Osteoblast (primary cell): ENCODE measurements at places on chromosomes 16 and 17. TPM values are rescaled to one million over a fixed set of nuclear protein-coding genes. Genes with fewer than 3 reads are reported as not detected.

DNA sequence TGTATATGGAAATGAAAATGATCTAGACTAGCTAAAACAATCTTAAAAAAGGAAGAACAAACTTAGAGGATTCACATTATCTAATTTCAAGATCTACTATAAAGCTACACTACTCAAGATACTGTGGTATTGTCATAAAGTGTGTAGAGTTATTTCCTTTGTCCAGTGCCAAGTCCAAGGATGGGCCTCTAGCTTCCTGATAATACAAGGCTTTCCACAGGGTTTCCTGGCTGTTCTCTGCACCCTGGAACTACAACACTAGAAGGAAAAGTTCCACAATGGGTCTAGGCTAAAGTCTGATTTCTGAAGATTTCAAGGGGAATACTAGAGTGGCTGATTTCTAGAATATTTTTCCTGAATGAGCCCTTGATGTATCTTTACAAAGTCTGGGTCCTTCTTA, 34.2 kb downstream of the TBC1D3B start:
- H3K4me3 ChIP-seq: no peak overlapping the region
- H3K36me3 ChIP-seq: no peaks in the 10 kb centered on the region
- no peaks in the 10 kb centered on the region for H3K27me3 ChIP-seq
- H3K4me1 ChIP-seq: no peaks in the 10 kb centered on the region
- H3K27ac ChIP-seq: no peak overlapping the region
- DNase-seq: no peak

The P2RX1 gene
- total RNA-seq: under 0.01 TPM in 1 of 2 replicates, not detected in the other

The SPECC1 gene
- 155 and 165 TPM in 2 replicates for total RNA-seq

The ZNF205 gene
- 17.4 and 17.7 TPM in 2 replicates for total RNA-seq

The PPL gene
- 24.2 and 27.1 TPM in 2 replicates for total RNA-seq

The KRTAP3-2 gene
- total RNA-seq: not detected in 2 replicates

DNA sequence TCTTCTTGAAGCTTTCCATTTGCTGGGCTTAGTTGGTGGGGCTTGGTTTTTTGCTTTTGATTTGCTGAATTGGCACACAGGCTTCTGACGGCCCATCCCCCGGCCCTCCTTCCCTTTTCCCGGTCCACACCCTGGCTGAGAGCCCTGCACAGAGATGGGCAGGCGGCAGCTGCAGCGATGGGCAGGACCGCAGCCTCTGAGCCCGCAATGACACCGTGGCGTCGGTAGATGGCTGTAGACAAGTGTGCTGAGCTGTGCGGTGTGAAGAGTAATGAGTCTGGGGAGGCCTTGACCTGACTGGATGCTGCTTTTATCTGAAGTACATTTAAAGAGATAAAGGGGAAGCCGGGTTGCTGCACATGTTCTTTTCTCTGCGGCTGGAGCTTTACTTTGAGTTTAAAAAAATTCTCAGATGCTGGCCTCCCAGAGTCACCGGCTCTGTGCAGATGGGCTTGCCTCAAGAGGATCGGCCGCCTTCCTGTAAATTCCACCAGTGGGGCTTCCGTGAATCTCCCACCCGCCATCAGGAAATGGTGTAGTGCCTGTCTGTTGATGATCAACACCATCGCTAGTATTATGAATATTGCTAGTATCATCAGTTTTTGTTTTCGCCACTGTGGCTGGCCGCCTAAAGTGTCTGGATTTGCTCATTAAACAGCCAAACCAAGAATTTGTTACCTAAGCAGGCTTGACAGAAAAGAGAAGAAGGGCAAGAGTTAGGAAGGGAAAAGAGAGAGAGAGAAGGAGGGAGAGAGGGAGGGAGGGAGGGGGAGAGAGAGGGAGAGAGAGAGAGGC, 245.6 kb upstream of the RBFOX1 start:
- H3K4me3 ChIP-seq: no peak overlapping the region
- H3K27ac ChIP-seq: no peak overlapping the region
- no peak for DNase-seq
- no peaks in the 10 kb centered on the region for H3K4me1 ChIP-seq
- H3K36me3 ChIP-seq: no peaks in the 10 kb centered on the region
- no peaks in the 10 kb centered on the region for H3K27me3 ChIP-seq

The SGF29 gene
- total RNA-seq: 9.4 and 13.4 TPM in 2 replicates

DNA sequence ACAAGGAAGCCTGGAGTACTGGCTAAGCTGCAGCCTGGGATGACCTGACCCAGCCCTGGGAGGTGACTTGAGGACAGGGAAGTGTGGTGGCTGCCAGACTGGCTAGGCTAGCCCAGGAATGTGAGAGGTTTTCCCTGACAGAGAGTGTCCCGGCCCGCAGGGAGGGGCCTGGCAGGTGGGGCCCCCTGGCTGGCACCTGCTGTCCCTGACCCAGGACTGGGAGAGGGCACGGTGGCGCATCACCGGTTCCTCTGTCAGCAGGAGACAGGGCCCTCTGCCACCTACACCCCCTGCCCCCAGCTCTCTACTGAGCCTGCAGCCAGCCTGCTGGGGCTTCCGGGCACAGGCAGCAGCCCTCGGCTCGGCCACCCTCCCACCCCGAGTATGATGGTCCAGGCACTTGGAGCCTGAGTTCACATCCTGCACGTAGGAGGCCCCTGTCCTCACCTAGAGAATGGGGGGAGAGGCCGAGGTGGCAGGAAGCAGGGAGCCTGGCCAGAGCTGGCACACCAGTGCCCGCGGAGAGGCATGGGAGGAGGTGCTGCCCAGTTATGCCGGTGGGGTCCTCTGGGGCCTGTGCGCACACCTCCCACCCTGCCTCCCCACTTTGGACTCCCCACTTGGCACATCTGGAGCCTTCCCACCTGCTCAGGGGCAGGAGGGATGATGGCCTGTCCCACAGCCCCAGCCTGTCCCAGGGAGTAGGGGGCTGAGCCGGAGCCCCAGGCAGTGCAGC, 528 bp downstream of the PRSS27 start:
- H3K4me3 ChIP-seq: no peak overlapping the region
- no peaks in the 10 kb centered on the region for H3K36me3 ChIP-seq
- no peak overlapping the region for H3K27ac ChIP-seq
- no peaks in the 10 kb centered on the region for H3K4me1 ChIP-seq
- DNase-seq: peak; percentile 69
- H3K27me3 ChIP-seq: no peaks in the 10 kb centered on the region

- H3K27ac ChIP-seq: no peak overlapping the region
- DNase-seq: peak; percentile 26
- no peaks in the 10 kb centered on the region for H3K27me3 ChIP-seq
- peaks cover 2% of the 10 kb centered on the region for H3K4me1 ChIP-seq
Observed at GRCh38 chr17:63819131-63819530, 8.1 kb upstream of the PSMC5 start.

The CLDN9 gene
- total RNA-seq: not detected in 2 replicates

DNA sequence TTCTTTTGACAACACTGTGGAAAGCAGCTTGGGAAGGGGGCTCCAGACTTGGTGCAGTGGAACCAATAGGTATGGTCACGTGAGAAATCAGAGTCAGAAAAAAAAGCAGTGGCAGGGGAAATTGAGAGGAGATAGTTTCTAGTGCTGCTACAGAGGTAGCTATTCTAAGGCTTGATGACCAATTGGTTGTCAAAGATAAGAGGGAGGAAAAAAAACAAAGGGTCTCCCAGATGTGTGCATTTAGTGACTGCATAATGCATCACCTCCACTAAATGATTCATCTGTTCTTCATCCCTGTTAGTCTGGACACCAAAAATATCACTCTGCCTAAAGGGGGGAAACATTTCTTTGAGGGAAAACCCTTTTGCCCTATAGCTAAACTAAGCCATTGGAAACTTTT, 56.5 kb downstream of the PIGL start:
- no peak overlapping the region for H3K4me3 ChIP-seq
- DNase-seq: no peak
- peaks cover 22% of the 10 kb centered on the region for H3K4me1 ChIP-seq
- H3K27ac ChIP-seq: peak overlapping the region; percentile 50
- H3K36me3 ChIP-seq: no peaks in the 10 kb centered on the region

- H3K27ac ChIP-seq: no peak overlapping the region
- no peak for DNase-seq
- no peaks in the 10 kb centered on the region for H3K4me1 ChIP-seq
- H3K27me3 ChIP-seq: peaks cover 4% of the 10 kb centered on the region
Observed at GRCh38 chr17:79066963-79067362, 7.7 kb upstream of the ENGASE start.

- H3K4me1 ChIP-seq: no peaks in the 10 kb centered on the region
- no peaks in the 10 kb centered on the region for H3K27me3 ChIP-seq
- peaks cover 36% of the 10 kb centered on the region for H3K36me3 ChIP-seq
Observed at GRCh38 chr16:14640538-14640937, 7.8 kb downstream of the BFAR start.

GRCh38 chr17:48057626-48058025, 9.5 kb downstream of the NFE2L1 start:
- no peak overlapping the region for H3K4me3 ChIP-seq
- no peaks in the 10 kb centered on the region for H3K27me3 ChIP-seq
- no peak for DNase-seq
- H3K4me1 ChIP-seq: peaks cover 41% of the 10 kb centered on the region
- no peak overlapping the region for H3K27ac ChIP-seq
- peaks cover 68% of the 10 kb centered on the region for H3K36me3 ChIP-seq

DNA sequence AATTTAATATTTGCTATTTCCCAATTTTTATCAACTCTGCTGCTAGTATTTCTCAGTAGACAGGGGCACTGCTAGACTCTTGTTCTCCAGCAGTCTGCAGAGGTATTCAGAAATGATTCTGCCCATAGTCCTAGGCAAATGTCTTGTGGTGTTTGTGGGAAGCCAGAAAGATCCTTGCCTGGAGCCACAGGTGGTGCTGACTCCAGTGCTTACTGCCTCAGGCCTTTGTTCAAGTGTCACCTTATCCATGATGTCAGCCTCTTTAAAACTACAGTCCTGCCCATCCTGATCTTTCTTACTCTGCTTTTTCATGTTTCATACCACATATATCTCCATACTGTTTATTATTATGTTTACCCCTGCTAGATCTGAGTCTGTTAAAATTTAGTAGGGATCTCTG, 26.5 kb downstream of the ZSWIM7 start:
- peaks cover 14% of the 10 kb centered on the region for H3K36me3 ChIP-seq
- no peak overlapping the region for H3K27ac ChIP-seq

- H3K4me3 ChIP-seq: no peak overlapping the region
- peaks cover 20% of the 10 kb centered on the region for H3K4me1 ChIP-seq
- H3K27ac ChIP-seq: no peak overlapping the region
Observed at GRCh38 chr17:75850928-75851692, 4.0 kb downstream of the WBP2 start.

The MT1H gene
- not detected in 2 replicates for total RNA-seq

The NKD1 gene
- total RNA-seq: under 0.01 TPM in 2 replicates

The KRT33A gene
- total RNA-seq: not detected in 2 replicates

- peak; percentile 94 for DNase-seq
- no peaks in the 10 kb centered on the region for H3K4me1 ChIP-seq
Observed at GRCh38 chr16:86072328-86073102, 173.6 kb downstream of the IRF8 start.

DNA sequence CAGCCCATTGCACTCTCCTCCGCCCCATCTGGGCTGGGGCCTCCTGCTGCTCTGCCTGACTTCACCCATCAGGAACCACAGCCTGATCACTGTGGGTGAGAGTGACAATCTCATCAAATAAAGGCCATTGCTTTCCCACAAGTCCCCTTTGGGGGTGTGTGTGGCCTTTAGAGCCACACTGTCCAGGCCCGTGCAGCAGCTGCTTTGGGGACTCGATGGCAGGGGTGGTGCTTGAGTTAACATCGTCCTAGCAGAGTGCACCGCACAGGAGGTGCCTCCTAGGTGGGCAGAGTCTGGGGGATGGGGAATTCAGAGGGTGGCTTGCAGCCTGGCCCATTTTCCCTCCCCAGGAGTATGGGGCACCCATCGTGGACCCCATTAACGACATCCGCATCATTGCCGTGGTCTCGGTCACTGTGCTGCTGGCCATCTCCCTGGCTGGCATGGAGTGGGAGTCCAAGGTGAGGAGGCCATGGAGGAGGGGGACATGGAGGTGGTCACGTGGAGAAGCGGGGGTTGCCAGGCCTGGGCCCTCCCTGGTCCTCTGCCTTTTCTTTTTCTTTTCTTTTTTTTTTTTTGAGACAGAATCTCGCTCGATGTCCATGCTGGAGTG, 5.4 kb downstream of the SLC12A3 start:
- H3K4me1 ChIP-seq: no peaks in the 10 kb centered on the region
- H3K27ac ChIP-seq: no peak overlapping the region
- no peak overlapping the region for H3K4me3 ChIP-seq

The PIPOX gene
- total RNA-seq: 1.4 and 1.8 TPM in 2 replicates

DNA sequence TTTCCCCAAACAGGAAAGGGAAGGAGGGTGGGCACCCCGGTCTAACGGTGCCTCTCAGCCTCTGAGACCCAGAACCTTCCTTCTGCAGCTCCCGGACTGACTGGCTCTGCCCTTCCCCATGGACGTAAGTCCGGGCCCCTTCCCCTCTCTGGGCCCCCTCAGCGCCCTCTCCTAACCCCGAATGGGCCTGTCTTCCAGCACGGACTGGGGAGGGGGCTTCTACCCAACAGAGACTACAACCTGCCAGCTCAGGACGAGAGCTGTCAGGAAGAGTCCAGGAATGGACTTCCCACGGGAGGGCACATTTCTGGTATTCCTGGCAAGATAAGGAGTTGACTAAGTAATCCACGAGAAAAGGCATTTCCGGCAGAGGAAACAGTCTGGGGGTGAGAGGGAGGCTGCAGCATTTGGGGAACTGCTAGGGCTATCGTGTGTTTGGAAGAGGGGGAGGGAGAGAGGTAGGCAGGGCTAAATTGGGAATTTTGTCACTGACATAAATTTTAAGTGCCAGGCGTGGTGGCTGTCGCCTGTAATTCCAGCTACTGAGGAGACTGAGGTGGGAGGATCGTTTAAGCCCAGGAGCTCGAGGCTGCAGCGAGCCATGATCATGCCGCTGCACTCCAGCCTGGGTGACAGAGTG, 12.1 kb upstream of the ALDOA start:
- H3K4me1 ChIP-seq: peaks cover 23% of the 10 kb centered on the region
- H3K27me3 ChIP-seq: no peaks in the 10 kb centered on the region
- DNase-seq: peak; percentile 86
- peak overlapping the region; percentile 94 for H3K4me3 ChIP-seq
- peaks cover 5% of the 10 kb centered on the region for H3K36me3 ChIP-seq

The HIGD1B gene
- not detected in 2 replicates for total RNA-seq

The PCGF2 gene
- 3.3 and 5.0 TPM in 2 replicates for total RNA-seq

The CALB2 gene
- 1.1 and 2.4 TPM in 2 replicates for total RNA-seq

- no peaks in the 10 kb centered on the region for H3K27me3 ChIP-seq
- H3K4me1 ChIP-seq: peaks cover 25% of the 10 kb centered on the region
- peak; percentile 46 for DNase-seq
- H3K36me3 ChIP-seq: peaks cover 4% of the 10 kb centered on the region
Observed at GRCh38 chr17:46726206-46726605, 92.3 kb downstream of the WNT3 start.

The TSPOAP1 gene
- total RNA-seq: 3.8 and 4.3 TPM in 2 replicates

DNA sequence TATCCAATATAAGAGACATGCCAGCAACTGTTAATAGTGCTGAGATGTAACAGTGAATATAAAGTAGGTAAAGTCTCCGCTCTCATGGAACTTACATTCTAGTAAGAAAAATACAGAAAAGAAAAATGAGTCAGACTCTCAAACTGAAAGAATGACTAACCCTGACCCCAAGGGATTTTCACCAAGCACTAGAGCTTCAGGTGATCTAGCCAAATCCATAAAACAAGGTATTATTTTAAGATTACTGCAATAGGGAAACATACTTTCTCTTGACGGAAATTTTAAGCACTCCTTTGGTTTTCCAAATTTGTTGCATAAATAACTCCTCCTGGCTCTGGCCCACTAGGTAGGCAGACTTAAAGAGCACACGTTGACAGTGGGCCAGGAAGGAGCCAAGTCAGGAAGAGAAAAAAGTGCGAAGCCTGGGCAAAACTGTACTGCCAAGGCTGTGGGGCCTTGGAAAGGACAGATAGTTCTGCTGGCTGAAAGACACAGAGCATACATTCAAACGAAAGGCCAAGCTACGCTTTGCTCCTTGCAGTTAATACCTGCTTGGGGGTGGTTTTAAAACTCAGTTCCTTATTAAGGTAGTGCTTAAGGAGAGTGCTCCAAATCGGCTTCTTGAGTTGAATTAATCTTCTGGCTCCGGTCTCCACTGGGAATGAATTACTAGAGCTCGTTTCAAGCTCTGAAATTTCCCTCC, 1.4 kb downstream of the GOT2 start:
- DNase-seq: peak; percentile 87
- H3K27ac ChIP-seq: peak overlapping the region; percentile 48
- no peaks in the 10 kb centered on the region for H3K36me3 ChIP-seq
- no peaks in the 10 kb centered on the region for H3K27me3 ChIP-seq
- H3K4me1 ChIP-seq: peaks cover 15% of the 10 kb centered on the region
- peak overlapping the region; percentile 96 for H3K4me3 ChIP-seq
